ENCODE measurements at places on chromosomes 13 and 19.

GRCh38 chr13:24659239-24659638 lies 21.0 kb upstream of the ATP12A start:
- DNase-seq = no peak

DNA sequence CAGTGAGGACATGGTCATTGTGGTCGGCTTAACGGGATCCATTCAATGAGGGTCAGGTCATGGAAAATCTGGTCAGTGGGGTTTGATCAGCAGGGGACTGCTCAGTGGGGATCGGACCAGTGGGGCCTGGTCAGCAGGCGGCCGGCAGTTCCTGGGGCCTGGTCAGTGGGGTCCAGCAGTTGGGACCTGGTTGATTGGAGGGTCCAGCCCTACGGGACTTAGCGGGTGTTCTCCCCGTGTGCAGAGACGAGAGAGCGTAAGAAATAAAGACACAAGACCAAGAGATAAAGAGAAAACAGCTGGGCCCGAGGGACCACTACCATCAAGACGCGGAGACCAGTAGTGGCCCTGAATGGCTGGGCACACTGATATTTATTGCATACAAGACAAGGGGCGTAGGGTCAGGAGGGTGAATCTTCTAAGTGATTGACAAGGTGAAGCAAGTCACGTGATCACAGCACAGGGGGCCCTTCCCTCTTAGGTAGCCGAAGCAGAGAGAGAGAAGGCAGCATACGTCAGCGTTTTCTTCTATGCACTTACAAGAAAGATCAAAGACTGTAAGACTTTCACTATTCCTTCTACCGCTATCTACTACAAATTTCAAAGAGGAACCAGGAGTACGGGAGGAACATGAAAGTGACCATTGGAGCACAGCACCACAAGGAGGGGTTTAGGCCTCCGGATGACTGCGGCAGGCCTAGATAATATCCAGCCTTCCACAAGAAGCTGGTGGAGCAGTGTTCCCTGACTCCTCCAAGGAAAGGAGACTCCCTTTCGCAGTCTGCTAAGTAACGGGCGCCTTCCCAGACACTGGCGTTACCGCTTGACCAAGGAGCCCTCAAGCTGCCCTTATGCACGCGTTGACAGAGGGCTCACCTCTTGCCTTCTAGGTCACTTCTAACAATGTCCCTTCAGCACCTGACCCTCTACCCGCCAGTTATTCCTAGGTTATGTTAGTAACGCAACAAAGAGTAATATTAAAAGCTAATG lies 62.1 kb upstream of the TPM4 start:
- no peak for DNase-seq

- no peak for DNase-seq
Measured at GRCh38 chr13:78317030-78317429, 286.3 kb downstream of the POU4F1 start.

GRCh38 chr13:28273919-28274318 lies 135.6 kb downstream of the PAN3 start:
- DNase-seq = no peak

DNA sequence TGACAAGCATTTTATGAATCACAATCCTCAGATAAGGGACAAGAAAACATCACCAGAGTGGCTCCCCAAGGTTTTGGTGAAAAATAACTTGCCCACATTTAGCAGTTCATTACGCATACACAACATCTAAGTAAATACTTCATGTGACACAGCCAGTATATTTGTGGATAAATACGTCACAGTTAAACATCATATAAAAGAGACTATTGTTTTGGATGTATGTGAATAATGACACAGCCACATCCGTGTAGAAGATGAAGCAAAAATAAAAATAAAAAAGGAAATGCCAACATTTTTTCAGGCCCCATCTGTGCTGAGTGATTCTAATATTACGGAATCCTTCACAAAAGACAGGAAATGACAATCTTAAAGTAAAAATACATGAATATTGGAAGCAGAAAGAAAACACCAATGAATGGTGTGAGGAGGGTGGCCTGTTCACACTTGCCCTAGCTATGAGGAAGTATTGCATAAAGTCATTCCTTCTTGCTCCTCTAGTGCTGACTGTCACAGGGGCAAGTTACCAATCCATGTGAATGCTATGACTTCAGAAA lies 457.1 kb downstream of the KLF12 start:
- no peak for DNase-seq

DNA sequence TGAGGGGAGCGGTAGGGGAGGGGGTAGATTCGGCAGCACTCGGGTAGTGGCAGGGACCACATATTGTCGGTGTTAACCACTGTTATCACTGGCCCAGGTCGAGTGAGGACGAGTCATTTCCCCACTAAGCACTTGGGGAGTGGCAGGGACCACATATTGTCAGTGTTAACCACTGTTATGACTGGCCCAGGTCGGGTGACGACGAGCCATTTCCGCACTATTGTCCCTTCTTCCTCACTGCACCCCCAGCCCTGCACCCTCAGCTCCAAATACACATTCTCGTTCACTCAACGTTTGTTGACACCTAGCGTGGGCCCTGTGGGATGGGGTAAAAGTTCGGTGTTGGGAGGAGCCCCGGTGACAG lies 467 bp upstream of the CLN5 start:
- DNase-seq = peak; percentile 3

- peak; percentile 22 for DNase-seq
Measured at GRCh38 chr13:94660695-94661326, 51.5 kb downstream of the SOX21 start.

DNA sequence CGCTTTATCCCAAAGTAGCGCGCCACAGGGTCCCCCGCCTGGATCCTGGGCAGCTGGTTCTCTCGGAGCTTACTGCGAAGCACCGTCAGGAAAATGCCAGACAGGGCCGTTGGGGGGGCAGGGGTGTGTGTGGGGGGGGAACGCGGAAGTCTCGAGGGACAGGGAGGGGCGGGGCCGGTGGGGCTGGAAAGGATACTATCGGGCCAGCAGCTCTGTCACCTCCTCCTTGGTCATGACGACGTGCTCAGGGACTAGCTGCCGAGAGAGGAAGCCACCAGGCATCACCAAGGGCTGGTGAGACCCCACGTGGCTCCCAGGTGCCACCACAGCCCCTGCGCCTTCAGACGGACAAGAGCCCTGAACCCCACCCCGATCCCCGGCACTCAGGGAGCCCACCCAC lies 5.3 kb downstream of the POLR2E start:
- no peak for DNase-seq

DNA sequence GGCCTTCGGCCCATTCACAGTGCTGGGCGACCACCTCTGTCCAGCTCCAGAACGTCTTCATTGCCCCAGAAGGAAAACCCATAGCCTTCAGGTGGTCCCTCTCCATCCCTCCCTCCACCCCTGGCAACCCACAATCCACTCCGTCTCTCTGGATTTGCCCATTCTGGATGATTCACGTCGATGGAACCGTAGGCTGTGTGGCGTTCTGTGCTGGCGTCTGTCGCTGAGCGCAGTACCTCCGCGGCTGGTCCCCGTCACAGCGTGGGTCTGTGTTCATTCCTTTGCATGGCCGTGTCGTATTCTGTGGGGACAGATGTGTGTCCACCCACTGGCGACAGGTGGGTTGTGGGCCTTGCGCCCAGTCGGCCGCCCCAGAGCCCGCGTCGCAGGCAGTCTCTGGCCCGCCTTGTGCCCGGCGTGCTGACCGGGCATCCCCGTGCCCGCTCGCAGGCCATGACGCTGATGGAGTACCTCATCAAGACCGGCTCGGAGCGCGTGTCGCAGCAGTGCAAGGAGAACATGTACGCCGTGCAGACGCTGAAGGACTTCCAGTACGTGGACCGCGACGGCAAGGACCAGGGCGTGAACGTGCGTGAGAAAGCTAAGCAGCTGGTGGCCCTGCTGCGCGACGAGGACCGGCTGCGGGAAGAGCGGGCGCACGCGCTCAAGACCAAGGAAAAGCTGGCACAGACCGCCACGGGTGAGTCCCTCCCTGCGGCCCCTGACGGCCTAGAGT lies 10.1 kb downstream of the EPN1 start:
- DNase-seq = no peak

GRCh38 chr13:46182491-46182877 lies 507 bp upstream of the LCP1 start:
- DNase-seq = no peak

DNA sequence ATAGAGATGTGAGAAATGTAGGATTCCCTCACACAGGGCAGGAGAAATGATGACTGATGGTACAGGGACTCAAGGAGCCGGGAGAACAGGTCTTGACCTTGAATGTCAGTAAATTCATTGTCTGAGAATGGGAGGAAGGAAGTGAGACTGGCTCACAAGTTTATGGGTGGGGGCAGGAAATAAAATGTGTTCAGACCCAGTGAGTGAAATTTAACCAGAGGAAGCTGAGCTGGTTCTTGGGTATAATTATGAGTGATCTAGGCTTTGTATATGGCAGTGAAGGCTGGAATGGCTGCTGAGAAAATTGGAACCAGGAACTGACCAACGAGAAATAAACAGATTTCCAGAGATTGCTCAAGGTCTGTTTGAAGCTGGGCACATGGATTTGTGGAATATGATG lies 6.3 kb upstream of the IGSF23 start:
- DNase-seq = no peak

DNA sequence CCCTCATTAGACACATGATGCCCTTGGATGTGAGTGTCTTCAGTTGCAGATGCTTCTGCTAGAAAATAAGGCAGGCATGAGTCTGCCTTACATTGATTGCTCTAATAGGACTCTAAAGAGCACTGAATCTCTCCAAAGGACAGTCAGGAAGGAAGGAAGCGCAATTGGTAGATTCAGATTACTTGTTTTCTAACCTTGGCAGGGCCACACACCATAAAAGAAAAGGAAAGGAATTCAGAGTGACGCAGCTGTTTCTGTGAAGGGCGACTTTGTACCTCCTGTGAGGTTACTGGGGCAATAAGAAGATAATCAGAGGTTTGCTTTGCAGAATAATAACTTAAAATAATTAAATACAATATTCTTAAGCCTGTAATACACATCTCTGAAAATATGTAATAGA lies 48.0 kb downstream of the FRY start:
- no peak for DNase-seq

DNA sequence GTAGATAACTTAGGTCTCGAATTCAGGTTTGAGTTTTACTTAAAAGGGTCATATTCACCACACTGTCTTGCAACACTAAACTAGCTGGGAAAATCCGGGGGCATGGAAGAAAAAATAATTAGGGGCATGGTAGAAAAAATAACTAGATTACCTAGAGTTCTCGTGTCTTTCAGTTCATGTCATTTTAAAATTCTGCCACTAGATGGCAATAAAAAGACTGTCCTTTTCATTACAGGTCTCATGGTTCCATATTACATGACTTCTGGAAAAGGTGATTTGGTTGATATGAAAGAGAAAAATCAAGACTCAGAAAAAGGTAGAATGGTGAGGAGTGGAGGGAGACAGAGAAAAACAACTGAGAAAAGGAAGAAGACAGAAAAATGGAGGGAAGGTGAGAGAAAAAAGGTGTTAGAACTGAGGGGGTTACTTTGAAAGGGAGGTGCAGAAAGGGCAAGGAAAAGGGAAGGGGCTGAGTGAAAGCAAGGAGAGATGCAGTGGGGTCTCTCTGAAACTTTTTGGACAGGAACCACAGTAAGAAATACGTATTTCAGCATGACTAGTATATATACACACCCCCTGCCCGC lies 299.0 kb downstream of the KLF12 start:
- peak; percentile 28 for DNase-seq

GRCh38 chr19:17292301-17293074 lies 10.7 kb downstream of the ABHD8 start:
- peak; percentile 81 for DNase-seq

DNA sequence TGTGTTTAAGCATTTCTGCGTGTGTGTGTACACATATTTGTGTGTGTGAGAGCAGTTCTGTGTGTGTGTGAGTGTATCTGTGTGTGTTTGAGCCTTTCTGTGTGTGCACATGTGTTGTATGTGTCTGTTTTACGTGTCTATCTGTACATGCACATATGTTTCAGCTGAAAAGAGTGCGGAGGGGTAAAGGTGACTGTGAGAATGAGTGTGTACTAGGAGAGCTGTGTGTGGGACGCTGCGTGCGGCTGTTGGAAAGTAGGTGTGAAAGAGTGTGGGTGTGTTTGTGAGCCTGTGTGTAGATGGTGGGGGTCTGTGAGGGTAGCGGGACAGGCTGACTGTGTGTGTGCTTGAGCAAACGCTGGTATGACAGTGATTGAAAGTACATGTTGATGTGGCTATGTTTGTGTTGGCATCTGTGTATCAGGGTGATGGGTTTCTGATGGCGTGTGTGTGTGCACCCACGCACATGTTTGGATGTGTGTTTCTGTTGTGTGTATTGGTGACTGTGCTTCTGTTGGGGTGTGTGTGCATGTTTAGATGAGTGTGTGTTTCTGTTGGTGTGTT lies 7.5 kb upstream of the TPM4 start:
- DNase-seq = no peak

GRCh38 chr13:77375560-77376108 lies 48.7 kb upstream of the MYCBP2 start:
- DNase-seq = no peak

- no peak for DNase-seq
Measured at GRCh38 chr13:50584856-50585580, 258.5 kb downstream of the DLEU7 start.

DNA sequence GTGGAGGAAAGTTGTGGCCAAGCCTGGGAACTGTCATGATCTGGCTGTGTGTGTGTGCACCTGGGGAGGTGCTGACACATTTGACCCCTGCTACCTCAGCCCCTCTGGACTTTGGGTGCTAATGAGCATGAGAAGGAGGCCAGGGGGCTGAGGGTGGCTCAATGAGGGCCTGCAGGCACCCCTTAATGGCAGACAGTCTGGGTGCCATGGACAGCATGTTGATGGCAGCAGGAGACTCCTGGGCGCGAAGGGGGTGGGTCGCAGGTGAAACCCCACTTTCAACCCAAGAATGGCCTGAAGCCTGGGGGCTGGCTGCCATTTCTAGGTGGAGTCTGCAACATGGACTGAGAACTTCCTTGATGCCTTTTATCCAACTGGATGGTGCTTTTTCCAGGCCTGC lies 216.4 kb upstream of the TRPC4 start:
- no peak for DNase-seq

GRCh38 chr19:13963603-13964105 lies 11.3 kb downstream of the DCAF15 start:
- no peak for DNase-seq

DNA sequence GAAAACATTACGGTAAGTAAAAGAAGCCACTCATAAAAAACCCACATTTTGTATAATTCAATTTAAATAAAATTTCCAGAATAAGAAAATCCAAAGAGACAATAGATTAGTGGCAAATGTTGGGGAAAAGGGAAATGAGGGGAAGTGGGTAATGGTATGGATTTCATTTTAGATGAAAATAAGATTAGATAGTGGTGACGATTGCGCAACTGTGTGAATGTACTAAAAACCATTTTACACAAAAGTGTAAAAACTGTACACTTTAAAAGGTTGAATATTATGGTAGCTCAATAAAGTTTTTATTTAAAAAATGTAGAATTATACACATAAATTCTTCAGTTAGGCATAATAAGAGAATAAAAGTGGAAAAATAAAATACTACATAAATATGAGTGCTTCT lies 3.7 kb downstream of the MBD3L1 start:
- DNase-seq = no peak
